Activated naive CD8-positive, alpha-beta T cell treated with anti-CD3 and anti-CD28 coated beads, Interleukin-2, amount 10 ng/mL, durations not matched to agents 7 days and 5 days (primary cell): ENCODE measurements at places on chromosomes 6 and 20. TPM values are rescaled to one million over a fixed set of nuclear protein-coding genes. Genes with fewer than 3 reads are reported as not detected.

DNA sequence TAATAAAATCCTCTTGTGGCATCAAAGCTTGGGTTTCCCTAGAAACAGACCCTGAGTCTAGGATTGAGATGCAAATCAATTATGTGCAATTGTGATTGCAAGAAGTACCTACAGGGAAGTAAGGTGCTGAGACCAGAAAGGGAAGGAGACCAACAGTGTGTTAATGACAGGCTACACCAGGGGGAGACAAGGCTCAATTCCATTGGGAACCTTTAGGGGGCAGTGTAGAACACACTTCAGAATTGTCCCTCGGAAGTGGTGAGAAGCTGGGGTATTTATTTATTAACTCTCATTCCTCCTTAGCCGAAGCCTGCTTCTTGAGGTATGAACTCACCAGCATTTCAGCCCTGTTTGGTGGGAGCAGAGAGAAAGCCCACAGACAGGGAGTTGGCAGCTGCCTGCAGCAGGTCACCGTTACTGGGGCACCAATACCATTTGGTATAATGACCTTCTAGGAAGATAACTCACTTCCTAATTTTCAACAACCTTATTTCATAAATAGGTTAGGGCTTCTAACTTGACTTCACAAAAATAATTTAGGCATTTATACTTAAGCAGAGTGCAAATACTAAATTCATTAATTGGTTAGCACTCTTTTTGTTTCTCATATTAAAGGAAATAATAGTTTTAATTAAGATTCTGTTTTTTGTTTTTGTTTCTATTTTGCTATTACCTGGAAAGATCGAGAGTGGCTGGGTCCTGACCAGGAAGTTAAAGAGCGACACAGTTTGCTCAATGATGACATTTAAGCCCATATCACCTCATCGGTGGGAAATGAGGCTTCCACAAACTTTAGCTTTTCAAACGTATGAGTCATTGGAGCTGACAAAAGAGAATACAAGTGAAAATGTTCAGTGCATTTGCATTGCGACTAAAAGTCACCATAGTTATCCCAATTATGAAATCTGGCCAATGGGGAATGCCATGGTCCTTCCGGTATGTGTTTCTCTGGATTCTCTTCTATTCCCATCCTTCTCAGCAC is 94.8 kb downstream of the BTBD3 start:
- DNase-seq = no peak

GRCh38 chr6:85580878-85581267 is 12.8 kb downstream of the SNX14 start:
- DNase-seq = no peak

GRCh38 chr20:2469991-2470422 is 582 bp downstream of the SNRPB start:
- no peak for DNase-seq

GRCh38 chr6:35486005-35486925 is 10.6 kb downstream of the TEAD3 start:
- no peak for DNase-seq

GRCh38 chr6:344816-345340 is 46.7 kb upstream of the IRF4 start:
- DNase-seq = no peak

- DNase-seq = no peak
Measured at GRCh38 chr6:167113047-167113754, 9.7 kb upstream of the CCR6 start.

DNA sequence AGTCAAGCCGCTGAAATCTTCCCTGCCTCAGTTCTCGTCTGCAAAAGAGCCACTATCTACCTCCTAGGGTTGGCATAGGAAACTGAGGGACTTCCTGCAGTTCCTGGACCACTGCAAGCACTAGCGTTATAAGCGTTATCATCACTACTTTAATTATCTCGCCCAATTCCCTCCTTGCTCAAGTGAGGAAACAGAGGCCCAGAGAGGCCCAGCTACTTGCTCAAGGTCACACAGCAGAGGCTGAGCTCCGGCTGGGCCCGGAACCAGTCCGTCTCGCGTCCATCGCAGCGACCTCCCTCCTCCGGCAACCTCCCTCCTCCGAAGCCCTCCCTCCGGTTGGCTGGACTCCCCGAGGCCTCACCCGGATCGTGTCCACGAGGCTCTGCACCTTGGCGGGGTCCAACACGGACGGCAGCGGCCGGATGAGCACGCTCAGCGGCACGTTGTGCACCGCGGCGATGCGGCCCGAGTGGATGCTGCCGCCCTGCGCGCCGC is 338 bp downstream of the SRXN1 start:
- no peak for DNase-seq

DNA sequence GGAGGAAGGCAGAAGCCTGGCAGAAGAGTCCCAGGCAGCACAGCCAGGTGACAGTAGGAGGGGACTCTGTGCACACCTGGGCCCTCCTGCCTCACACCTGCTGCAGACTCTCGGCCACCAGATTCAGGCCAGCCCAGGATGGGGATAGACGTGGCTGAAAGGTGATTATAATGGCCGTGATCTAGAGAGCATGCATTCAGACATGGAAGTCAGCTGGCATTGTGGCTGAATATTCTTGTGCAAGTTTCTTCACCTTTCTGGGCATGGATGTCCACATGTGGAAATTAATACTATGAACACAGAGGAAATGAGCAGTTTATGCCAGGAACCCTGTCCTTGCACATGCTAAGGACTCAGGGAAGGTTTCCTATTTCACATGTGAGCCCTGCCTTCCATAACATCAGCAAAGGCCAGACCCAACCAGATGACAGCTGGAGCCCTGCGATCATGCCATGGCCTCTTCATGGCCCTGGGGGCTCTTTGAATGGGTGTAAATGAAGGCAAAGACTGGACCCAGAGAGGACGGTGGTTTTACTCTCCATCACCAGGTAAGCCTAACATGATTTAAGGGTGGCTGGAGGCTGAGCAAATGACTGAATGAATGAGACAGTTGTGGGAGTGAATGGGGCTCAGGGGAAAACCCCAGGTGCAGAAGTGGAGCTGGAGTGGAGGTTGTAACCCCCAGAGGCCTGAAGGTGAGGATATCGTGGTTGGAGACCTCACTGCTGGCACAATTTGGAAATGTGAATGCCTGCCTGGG is 2.7 kb upstream of the RAET1L start:
- no peak for DNase-seq

GRCh38 chr20:40467703-40468411 is 221.2 kb downstream of the MAFB start:
- DNase-seq = no peak

DNA sequence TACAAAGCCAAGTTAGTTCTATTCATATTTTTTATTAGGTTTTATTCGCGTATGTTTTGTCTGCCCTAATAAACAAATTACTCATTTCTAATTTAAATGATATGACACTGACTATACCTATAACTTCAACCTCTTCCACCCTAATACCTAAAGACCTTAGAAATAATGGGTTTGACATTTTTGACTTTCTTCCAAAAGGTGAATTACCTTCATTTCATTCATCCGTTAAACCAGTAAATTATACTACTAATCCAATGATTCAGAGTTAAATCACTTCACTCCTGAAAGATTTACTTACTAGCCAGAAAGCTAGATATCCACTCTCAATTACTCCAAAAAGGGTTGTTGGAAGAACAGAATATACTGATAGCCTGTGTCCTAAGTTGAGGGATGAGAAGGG is 5.2 kb downstream of the MRPS10 start:
- DNase-seq = no peak

DNA sequence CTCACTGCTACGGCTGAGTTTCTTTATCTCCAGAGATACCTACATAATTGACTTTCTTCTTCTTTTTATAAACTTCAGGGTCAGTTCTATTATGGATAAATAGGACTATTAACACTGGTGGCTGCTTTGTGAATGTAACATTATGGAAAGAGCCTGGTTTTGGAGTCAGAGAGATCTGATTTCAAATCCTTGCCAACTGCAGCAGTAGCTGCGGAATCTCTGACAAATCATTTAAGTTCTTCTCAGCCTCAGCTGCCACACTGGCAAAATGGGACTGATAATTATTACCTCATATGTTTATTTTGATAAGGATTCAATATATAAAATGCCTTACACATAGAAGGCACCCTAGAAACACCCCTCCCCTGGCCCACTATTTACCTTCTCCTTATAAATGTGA is 160.5 kb downstream of the BACH2 start:
- no peak for DNase-seq

DNA sequence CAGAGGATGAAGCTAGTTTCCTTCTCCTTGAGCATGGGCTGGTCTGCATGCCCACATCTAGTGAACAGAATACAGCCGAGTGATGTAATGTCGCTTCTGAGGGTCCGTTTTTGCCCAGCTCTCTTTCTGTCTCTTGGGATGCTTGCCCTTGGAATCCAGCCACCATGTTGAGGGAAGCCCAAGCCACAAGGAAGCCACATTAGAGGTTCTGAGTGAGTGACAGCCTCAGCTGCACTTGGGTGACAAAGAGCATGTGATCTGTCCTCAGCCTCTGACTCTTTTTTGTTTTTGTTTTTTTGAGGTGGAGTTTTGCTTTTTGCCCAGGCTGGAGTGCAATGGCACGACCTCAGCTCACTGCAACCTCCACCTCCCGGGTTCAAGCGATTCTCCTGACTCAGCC is 100.6 kb upstream of the SALL4 start:
- DNase-seq = no peak

DNA sequence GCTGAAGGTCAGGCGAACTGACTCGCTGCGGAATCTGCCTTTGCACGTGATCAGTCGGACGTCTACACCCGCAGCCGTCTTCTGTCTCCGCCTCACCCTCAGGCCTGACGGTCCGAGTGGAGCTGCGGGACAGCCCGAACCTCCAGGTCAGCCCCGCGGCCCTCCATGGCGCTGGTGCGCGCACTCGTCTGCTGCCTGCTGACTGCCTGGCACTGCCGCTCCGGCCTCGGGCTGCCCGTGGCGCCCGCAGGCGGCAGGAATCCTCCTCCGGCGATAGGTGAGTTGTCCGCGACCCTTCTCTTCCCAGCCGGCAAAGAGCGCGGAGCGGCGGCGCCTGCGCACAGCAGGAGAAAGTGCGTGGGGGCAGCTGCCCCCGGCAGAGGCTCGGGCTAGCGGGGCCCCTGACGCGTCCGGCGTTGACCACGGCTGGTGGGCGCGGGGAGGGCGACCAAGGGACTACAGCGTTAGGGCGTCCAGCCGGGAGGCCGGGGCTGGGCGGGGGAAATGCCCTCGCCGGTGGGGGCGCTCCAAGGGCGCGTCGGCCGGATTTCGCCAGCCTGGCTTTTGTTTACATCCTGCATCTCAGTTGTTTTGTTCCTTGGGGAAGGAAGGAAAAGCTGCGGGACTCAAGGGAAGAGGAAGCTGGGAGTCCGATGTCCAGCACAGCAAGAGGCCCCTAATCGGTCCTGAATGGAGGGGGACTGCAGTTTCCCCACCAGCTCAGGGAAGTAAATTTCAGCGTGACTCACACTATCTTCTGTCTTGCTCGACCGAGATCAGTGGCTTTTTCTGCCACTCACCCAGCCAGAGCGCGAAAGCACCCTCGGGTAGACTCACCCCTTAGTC is at the start of gene SMPDL3A:
SMPDL3A (plus strand) TSS at position 77 of the 846 bp plus-strand sequence; CDS start at position 166, 89 bp downstream.
- peak; percentile 58 for DNase-seq

- DNase-seq = no peak
Measured at GRCh38 chr6:31935021-31935420, 7.5 kb downstream of the C2 start.

DNA sequence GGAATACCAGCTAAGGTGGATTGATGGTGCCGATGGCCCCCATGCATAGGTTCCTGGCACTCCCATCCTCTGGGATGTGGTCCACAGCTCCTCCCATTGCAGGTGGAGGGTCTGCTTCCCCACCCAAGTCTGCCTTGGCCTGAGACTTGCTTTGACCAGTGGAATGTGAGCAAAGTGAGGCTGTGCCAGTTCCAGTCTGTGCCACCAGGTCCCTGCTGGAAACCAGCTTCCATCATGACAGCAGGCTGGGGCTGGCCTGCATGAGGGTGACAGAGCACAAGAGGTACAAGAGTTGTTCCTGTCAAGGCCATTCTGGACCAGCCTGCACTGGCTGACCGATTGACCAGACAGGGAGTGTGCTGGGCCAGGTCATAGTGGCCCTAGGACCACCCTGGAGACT is 27.0 kb upstream of the CCR6 start:
- DNase-seq = no peak

DNA sequence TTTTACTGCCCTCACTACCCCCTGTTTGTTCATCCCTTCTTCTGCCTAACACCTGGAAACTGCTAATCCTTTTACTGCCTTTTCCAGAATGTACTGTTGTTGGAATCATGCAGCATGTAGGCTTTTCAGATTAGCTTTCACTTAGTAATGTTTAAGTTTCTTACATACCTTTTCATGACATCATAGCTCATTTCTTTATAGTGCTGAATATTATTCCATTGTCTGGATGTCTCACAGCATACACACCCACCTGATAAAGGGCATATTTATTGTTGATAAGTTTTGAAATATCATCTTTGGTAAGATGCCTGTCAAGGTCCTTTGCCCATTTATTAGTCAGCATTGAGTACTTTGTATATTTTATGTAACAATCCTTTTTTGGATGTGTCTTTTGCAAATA is 588.2 kb upstream of the NRSN1 start:
- DNase-seq = no peak

DNA sequence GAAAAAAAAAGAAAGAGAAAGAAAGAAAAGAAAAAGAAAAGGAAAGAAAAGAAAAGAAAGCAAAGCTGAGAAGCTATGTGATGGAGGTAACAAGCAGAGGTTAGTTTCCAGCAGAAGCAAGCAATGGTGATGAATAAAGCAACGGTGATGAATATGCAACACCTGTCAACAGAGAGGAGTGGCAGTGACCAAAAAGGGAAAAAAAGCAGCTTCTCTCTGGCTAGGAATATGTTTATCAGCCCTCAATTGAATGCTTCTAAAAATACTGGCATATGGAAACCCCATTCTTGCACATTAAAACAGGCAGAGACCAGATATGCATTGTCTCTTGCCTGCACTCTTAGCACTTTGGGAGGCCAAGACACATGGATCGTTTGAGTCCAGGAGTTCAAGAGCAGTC is 100.9 kb downstream of the GJA1 start:
- no peak for DNase-seq

DNA sequence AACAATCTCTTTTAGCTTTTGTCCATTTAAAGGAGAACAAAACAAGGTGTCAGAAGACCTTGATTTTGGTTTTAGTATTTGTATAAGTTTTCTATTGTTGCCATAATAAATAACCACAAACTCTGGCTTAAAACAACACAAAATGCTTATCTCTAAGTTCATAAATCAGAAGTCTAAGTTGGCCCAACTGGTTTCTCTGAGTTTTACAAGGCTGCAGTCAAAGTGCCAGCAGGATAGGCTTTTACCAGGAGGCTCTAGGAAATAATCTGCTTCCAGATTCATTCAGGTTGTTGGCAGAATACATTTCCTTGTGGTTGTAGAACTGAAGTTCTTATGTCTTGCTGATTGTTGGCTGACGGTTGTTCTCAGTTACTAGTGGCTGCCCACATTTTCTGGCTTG is 147.2 kb upstream of the HMGCLL1 start:
- DNase-seq = no peak

Gene RHAG
- total RNA-seq = not detected

Gene SAMD5
- total RNA-seq = not detected

Gene CEP57L1
- total RNA-seq = 20.5 TPM

Gene CTCFL
- not detected for total RNA-seq

Gene CST1
- total RNA-seq = not detected

Gene ARFGEF3
- 0.28 TPM for total RNA-seq

Gene SLA2
- 103 TPM for total RNA-seq

Gene SRMS
- not detected for total RNA-seq

Gene CRISP2
- total RNA-seq = not detected

Gene TBP
- 29.6 TPM for total RNA-seq

Gene ADGB
- total RNA-seq = not detected

Gene GTSF1L
- not detected for total RNA-seq
